ENCODE measurements at places on chromosomes 16 and 17.

DNA sequence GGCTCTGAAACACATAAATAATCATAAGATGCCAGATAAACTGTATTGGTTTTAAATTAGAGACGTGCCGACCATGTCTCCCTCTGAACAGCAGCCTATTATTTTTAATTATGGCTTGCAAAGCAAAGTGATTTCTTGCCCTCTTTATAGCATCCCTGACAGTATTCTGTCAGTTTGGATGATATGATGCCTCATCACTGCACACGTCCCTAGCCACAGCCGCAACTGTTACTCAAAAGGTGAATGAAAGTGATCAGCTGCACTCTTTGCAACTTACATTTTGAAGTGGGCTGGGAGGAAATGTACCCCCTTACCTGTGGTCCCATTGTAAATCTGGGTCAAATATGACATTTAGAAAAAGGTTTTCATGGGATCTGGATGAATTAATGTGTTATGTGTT lies 389.9 kb downstream of the MAF start:
- DNase-seq: no peak

GRCh38 chr16:9797306-9797705 lies 384.9 kb downstream of the GRIN2A start:
- DNase-seq: no peak

DNA sequence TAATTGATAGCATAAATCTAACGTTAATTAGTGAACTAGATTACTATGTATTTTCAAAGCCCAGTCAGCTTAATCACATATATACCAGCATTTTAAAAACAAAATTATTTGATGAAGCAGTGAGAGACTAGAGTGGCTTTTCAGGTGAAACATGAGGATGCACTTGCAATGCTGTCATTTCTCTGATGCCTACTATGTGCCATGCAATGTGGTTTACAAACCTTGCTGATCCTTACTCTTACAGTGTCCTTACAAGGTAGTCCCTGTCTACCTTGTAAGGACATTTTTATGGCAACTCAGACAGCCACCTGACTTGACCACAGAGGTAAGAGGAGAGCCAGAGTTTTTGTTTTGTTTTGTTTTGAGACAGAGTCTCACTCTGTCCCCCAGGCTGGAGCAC lies 42.7 kb downstream of the CYB5B start:
- no peak for DNase-seq

- DNase-seq: no peak
Observed at GRCh38 chr16:84699147-84699711, 571 bp upstream of the USP10 start.

- no peak for DNase-seq
Observed at GRCh38 chr17:29133121-29133713, 47.0 kb downstream of the MYO18A start.

GRCh38 chr16:50502616-50503011 lies 45.6 kb upstream of the NKD1 start:
- no peak for DNase-seq

Data from cortex of kidney (tissue), 1 donor.